ENCODE measurements at places on chromosomes 11 and 22.

DNA sequence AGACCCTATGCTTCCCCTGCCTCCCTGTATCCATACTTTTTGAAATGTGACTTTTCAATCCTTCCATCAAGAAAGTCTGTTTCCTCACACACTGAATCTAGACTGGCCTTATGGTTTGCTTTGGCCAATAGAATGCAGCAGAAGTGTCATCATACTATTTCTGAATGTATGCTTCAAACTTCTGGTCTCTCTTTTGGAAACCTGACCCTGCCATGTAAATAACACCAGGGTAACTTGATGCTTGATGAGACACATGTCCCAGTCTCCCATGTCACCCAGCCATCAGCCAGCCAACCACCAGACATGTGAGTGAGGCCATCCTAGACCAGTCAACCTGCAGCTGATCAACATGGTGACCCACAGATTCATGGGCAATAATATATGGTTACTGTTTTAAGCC, 29.7 kb upstream of the CAVIN3 start:
- DNase-seq = no peak

GRCh38 chr11:48307760-48308386, 1.9 kb downstream of the OR4S1 start:
- peak; percentile 68 for DNase-seq

GRCh38 chr11:72625691-72626413, 48.4 kb downstream of the PDE2A start:
- no peak for DNase-seq

GRCh38 chr22:44691796-44692661, 10.0 kb upstream of the PRR5 start:
- DNase-seq = no peak

GRCh38 chr11:4881860-4882500, at the start of gene OR51T1:
Gene OR51T1 (plus strand): TSS chr11:4881900. CDS start chr11:4881900, 0 bp downstream.
- no peak for DNase-seq

GRCh38 chr11:78838417-78838816, 263.8 kb upstream of the NARS2 start:
- DNase-seq = no peak

- DNase-seq = no peak
Measured at GRCh38 chr11:56910046-56910773, 78.5 kb upstream of the OR5AK2 start.

DNA sequence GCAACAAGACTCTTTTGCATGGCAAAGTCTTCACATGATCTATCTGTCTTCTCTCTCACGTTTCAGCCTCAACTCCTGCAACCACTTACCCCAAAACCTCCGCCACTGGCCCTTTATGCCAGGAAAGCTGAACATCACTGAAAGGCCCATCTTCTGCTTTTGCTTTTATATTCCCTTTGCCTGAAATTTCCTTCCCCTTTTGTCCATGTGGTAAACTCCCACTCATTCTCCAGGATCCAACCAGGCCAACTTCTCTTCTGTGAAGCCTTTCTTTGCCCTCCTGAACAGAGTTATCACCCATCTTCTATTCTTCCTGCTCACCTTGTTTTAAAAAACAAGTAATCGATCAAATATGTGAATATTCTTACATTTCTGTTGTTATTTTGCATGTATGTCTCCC, 117.8 kb downstream of the WNT11 start:
- no peak for DNase-seq

DNA sequence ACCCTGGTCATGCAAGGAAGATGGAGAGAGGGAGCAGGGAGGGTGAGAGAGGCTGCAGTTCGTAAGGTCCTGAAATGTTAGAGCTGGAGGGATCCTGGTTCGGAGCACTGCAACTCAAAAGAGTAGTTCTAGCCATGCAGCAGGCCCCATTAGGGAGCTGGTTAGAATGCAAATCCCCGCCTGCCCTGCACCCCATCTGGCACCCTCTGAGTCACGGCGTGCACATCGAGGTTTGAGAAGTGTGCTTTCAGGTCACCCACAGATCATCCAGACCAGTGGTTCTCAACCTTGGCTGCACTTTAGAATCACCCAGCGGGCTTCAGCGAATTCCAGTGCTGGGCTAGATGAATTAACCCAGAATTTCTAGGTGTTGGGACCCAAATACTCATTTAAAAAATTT, 48.2 kb downstream of the ST3GAL4 start:
- no peak for DNase-seq

- peak; percentile 29 for DNase-seq
Measured at GRCh38 chr11:93895106-93895862, 44.9 kb upstream of the VSTM5 start.

DNA sequence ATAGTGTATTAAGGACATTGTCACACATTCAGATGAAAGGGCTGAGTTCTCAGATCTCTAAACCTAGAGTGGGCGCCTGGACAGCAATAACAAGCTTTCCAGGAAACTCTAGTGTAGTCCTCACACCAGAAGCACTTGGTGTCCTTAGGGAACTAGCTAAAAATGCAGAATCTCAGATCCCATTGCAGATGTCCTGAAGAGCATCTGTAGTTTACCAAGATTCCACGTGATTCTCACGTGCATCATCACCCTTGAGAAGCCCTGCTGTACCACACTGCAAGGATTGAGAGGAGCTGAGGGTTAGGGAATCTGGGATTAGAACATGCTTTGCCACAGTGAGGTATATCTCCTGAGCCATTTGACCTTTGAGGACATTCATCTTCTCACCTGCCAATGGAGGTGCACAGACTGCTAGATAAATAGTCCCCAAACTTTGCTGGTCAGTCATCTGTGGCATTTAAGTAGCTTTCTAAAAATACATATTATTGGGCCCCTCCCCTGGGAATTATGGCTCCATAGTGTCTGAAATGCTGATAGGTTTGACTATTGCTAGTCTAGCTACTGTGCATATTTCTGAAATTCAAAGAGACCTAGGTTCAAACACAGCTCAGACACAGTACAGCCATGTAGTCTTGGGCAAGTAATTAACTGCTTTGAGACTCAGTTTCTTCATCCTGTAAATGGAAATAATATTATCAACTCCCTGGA, 1068.9 kb downstream of the OPCML start:
- DNase-seq = no peak

DNA sequence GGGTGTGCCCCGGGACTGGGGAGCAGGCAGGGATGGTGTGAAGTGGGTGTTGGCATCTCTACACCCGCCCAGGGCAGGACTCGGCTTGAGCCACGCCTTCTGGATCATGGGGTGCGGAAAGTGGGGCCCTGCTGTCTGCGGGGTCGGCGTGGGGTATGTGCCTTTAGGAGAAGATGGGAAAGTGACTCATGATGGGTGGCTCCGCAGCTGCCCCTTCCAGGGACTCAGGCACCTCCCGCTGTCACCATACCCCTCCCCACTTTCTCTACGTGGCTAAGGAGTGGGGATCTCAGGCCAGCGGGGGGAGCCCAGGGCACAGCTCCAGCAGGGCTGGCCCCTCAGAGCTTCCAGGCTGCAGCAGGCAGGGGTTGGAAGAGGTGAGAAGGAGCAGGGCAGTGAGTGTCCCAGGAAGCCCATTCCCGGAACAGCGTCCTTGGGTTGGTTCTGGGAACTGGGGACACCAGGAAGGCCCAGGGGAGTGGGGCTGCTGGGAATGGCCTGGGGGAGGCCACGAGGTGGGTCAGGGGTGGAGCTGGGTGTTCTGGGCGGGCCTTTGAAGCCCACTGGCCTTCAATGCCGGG, 102.9 kb upstream of the FGF3 start:
- no peak for DNase-seq

DNA sequence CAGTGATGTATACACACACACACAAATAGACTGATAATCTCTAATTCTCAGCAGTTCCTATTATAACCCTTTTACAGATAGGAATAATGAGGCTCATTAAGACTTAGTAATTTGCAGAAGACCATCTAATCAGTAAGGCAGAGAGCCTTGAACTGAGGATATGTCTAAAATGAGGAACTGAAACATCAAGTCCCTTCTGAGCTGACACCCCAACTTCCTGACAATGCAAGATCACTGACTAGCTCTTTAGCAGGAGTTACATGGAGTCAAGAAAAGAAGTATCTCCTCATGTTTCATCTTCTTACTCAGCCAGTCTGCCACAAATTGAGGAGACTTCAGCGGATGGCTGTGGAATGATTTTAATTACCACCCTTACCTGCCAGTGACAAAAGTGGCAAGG, 193.0 kb downstream of the MSANTD4 start:
- DNase-seq = peak; percentile 34

DNA sequence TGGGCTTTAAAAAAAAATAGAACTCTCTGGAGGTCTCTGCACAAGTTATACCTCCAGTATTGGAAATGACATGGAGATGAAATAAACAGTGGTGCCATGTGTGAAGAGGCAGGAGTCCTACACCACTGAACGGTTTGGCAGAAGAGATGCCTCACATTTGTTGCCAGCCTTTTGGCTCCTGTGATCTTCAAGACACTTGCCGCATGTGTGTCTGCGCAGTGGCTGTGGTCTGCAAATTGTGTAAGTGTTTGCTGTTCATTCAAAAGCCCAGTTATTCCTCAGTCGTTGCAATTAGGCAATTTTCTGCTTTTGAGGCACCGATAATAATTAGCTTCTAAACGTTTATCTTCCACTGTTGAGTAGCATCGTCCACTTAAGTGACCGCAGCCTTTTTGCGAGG, 319.1 kb downstream of the BRD1 start:
- no peak for DNase-seq

DNA sequence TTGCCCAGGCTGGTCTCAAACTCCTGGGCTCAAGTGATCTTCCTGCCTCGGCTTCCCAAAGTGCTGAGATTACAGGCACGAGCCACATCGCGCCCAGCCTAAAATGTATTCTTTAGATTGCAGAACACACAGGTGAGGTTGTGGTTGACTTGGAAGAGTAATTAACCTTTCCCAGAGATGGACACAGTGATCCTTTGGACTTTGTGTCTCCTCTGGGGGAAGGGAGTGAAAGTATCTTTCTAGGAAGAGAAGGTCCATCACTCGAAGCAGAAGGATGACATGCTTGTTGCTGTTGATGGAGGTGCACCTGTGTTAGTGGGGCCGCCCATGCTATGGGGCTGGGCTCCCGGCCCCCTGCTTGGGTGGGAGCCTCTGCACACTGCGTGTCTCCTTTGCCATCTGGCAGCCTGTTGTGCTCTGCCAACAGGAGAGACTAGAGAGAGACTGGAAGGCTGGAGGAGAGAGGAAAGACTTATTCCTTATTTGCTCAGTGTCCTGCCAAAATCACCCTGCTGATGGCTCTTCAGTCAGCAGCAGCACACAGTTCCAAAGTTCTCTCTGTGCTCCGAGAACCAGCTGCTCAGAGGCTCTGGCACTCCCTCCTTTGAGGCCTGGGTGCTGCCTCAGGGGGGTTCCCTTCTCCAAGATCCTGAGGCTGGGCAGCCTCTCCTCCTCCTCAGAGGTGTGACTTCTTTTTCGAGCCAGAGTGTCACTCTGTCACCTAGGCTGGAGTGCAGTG, 33.1 kb upstream of the CYB5R3 start:
- DNase-seq = no peak

- no peak for DNase-seq
Measured at GRCh38 chr11:119793335-119793984, 64.5 kb upstream of the NECTIN1 start.

DNA sequence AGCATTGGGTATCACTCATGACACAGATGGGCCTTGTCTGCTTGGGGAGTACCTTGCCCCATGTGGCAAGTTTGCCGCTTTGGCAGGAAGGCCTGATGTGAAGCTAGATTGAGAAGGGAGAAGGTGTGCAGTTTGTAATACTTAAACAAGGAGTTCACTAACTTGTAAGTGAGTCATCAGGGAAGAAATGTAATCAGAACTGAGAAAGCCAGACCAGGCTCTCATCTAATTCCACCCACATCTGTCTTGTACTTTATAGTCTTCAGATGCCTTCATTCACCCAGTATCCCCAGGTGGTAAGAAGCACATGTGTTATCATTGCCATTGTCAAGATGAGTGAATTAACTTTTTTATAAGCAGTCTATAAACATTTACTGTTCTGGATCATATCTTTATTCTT, 116.0 kb upstream of the DDI1 start:
- DNase-seq = no peak

DNA sequence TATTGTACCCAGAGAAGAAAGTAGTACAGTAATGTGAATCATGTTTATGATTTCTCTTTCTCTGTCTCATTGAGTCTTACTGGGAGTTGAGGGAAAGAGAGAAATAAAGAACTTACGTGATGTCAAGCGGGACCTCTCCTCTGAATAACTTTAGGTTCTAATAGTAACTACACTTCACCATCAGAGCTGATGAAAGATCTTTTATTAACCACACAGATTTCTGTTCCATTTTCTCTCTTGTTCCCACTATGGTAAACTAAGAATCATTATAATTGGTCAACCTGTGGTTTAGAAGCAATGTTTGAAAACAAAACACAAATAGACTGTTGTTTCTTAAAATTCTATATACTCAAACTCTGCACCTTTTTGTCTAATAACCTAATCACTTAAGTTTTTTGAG, 142.3 kb downstream of the ELP4 start:
- no peak for DNase-seq

GRCh38 chr11:36162883-36163434, 126.3 kb downstream of the COMMD9 start:
- no peak for DNase-seq

DNA sequence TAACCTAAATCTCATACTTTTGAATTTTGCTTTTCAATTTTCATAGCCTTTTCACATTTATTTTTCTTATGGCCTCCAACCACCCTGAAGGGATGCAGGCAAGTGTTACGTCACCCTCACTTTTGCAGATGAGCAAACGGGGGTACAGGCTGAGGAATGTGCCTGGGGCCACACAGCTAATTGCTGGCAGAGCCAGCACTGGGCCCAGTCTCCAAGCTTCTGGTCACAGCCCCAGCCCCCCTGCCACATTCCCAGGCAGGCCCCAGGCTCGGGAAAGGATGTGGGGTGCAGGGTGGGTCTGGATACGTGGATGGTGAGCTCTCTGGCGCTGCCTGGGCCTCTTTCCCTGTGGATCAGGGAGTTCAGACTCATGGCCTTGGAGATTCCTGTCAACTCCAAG, 138.6 kb downstream of the PKNOX2 start:
- no peak for DNase-seq

GRCh38 chr11:64856382-64857227, 12.2 kb upstream of the CDC42BPG start:
- no peak for DNase-seq
